Vagina (tissue), 2 donors: ENCODE measurements at places on chromosomes 16 and 17. TPM values are rescaled to one million over a fixed set of nuclear protein-coding genes. Genes with fewer than 3 reads are reported as not detected.

ZDHHC1 gene
- total RNA-seq: 22.3 TPM

ECI1 gene
- 72.9 TPM for total RNA-seq

TMEM219 gene
- 85.7 TPM for total RNA-seq

HSPB9 gene
- total RNA-seq: 1.2 TPM

KRTAP9-2 gene
- not detected for total RNA-seq
